Stimulated activated CD8-positive, alpha-beta memory T cell treated with anti-CD3 and anti-CD28 coated beads, Interleukin-12 subunit alpha, Interleukin-12 subunit beta, amount 100 ng/mL, for 1 hour (primary cell): ENCODE measurements at places on chromosomes 7 and 10.

GRCh38 chr7:47264021-47264651 lies 317.8 kb downstream of the TNS3 start:
- DNase-seq, result no peak

- no peak for DNase-seq
Observed at GRCh38 chr10:47336387-47337134, 11.6 kb upstream of the RBP3 start.

GRCh38 chr10:46992803-46993561 lies 81.8 kb downstream of the PTPN20 start:
- DNase-seq, result no peak

DNA sequence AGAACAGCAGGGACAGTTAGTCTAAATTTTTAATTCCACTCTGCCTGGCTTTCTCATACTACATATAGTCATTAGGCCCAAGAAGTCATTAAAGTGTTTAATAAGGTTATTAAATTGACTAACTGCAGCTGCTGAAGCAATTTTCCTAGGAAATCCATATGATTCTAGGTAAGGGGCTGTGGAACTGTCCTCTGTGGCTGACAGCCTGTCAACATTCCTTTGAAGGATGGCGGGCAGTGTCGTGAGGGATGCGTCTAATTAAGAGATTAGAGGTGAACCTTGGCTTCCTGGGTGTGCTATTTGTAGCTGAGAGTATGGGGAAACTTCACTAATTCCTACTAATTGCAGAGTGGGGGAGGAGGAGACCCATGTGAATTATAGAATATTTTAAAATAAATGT lies 64.6 kb downstream of the SNX10 start:
- no peak for DNase-seq

GRCh38 chr7:150949564-150949963 lies 28.6 kb downstream of the KCNH2 start:
- no peak for DNase-seq

GRCh38 chr7:46569133-46569465 lies 648.0 kb upstream of the IGFBP3 start:
- DNase-seq, result no peak

GRCh38 chr10:121637437-121637836 lies 39.2 kb upstream of the FGFR2 start:
- no peak for DNase-seq

- no peak for DNase-seq
Observed at GRCh38 chr10:70293169-70293843, 9.5 kb upstream of the NPFFR1 start.

DNA sequence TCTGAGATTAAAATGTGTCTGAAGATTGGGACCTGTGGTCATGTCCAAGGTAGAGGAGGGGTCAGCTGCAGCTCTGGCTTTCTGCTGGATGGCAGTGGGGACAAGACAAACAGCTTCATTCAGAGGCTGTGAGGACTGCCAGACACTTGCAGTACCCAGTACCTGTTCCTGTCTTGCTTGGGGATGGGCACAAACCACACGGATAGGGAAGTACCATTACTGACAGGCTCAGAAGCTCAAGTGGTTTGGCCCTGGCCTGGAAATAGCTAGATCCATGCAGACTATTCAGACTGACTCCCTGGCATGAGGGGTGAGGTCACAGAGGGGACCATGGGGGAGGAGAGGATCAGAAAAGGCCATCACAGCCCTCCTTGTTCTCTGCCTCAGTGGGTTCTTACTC lies 56.0 kb upstream of the COMTD1 start:
- no peak for DNase-seq

DNA sequence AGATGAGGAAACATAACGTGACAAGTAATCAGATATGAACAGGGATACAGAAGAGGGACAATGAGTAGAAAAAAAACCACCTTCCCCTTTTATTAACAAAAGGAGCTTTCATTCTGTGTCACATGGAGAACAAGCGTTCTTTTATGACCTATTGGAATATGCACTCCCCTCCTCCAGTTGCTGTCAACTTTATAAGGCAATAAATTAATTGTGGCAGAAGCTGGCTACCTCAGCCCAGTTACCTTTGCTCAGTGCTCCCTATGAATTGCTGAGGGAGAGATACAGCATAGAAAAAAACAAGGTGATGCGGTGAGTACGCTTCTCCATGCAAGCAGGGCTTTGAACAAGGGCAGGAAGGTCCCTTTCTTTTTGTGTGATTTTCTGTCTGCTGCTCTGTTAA lies at the start of gene MGAM2:
MGAM2 (plus strand) TSS at position 220 of the 400 bp plus-strand sequence. CDS start 5,156 bp downstream, outside the sequence.
- no peak for DNase-seq

DNA sequence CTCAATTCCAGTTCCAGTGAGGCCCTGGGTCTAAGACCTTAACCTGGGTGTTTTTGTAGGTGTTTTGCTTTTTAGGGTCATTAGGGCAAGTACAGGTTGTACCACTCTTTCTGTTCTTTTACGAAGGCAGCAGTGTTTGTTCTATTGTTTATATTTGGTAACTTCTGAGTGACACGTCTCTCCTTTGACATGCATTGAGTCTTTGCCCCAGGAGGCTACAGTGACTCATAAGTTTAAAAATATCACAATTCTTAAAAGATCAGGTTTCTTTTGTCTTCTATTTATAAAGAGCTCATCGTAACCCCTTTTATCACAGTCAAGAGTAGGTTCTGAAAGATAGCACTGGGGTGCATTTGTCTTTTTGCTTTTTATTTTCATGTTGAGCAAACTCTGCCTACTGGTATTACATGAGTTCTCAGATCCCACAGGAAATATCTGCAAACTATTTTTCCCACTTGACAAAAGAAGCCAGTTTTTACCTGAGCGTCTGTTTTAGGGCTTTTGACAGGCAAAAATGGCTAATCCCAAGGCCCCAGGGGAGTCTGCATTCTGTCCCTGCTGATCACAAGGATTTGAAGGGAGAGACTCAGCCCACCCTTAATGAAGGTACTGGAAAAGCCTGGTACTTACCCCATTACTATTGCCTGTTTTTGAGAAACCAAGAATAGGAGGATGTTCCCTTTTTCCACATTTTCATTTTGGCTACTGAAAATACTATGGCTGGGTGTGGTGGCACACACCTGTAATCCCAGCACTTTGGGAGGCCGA lies 7.9 kb downstream of the NUDT13 start:
- no peak for DNase-seq

DNA sequence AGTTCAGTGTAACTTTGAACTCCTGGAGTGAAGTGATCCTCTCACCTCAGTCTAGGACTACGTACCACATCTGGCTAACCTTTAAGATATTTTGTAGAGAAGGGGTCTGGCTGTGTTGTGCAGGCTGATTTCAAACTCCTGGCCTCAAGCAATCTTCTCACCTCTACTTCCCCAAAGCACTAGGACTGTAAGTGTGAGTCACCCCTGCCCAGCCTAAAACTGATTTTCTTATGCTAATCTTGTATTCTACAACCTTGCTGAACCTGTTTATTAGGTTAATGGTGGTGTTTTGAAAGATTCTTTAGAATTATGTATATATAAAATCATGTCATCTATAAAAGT lies 58.0 kb downstream of the LCOR start:
- no peak for DNase-seq

GRCh38 chr10:117092386-117092785 lies 45.7 kb downstream of the VAX1 start:
- DNase-seq, result no peak

GRCh38 chr7:127858091-127858914 lies 172.9 kb downstream of the LRRC4 start:
- DNase-seq, result no peak

- no peak for DNase-seq
Observed at GRCh38 chr10:76766682-76767081, 870.9 kb downstream of the KCNMA1 start.

- no peak for DNase-seq
Observed at GRCh38 chr10:44774676-44775401, 136.3 kb upstream of the TMEM72 start.

DNA sequence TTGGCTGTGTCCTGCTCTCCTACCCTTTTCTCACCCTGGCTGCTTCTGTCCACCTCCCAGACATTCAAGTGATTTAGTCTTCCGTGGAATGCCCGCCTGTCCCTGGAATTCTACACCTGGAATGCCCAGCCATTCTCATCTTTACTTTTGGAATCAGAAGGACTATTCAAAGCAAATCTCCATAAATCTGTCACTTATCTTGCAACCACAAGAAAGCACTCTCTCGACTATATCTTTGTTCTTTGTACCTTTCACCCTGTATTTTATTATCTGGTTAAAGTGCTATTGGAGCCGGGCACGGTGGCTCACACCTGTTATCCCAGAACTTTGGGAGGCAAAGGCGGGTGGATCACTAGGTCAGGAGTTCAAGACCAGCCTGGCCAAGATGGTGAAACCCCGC lies 79.3 kb upstream of the KMT2E start:
- DNase-seq, result no peak

- DNase-seq, result no peak
Observed at GRCh38 chr10:71921324-71922027, 42.7 kb upstream of the CHST3 start.

- DNase-seq, result no peak
Observed at GRCh38 chr10:83108565-83109333, 1030.6 kb upstream of the GHITM start.

GRCh38 chr10:122140941-122141623 lies 130.0 kb upstream of the BTBD16 start:
- no peak for DNase-seq

DNA sequence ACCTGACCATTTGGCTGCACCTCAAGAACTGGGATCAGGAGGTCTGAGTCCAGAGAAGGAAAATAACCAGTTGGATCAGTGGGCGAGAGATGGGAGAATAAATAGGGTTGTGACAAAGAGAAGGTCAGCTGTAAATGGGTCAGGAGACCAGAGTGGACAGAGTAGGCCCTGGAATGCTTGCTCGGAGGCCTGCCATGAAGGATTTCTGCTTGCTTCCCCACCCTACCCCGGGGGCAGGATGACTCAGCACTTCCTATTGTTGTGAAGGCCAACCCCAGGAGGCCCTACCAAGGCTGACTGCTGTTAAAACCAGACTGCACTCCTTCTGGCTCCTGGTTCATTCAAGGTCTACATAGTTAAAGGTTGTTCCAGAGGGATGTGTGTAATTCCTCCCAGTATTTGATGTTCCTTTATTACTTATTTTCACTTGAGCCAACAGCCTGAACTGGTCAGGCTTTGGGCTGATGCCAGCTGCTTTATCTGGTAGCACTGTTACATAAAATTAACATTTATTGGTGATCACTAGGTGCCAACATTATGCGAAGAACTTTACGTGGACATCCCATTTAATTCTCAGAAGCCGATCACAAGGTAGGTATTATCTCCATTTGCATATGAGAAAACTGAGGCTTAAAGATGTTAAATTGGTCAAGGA lies 27.3 kb upstream of the IFRD1 start:
- DNase-seq, result no peak

DNA sequence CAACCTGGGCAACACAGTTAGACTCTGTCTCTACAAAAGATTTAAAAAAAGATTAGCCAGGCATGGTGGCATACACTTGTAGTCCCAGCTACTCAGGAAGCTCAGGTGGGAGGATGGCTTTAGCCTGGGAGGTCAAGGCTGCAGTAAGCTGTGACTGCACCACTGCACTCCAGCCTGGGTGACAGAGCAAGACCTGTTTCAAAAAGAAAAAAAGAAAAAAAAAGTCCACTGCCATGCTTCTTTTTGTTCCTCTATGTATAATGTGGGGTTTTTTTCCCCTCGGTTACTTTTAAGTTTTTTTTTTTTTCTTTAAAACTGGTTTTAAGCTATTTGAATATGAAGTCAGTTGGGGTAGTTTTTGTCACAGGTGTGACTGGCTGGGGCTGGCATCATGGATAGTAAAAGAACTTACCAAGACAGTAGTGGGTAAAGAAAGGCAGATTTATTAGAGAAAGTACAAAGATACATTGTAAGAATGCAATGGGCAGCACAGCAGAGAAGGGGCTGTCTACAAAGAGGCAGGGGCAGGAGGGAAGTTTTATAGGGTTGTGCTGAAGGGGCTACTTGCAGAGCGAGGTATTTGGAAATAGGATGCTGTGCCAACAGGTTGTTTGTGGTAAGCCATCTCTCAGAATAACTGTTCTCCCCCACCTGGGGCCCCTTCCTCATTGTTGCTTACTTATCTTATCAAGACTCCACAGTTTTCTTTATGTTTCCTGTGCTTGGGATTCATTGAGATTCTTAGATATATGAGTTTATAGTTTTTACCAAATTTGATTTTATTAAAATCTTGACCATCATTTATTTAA lies 177.3 kb downstream of the PHTF2 start:
- DNase-seq, result no peak

GRCh38 chr7:112790586-112791003 lies 402 bp upstream of the TMEM168 start:
- DNase-seq, result no peak

- DNase-seq, result no peak
Observed at GRCh38 chr10:90999512-91000172, 78.8 kb upstream of the ANKRD1 start.

- DNase-seq, result no peak
Observed at GRCh38 chr10:90087197-90088023, 386.0 kb downstream of the KIF20B start.

DNA sequence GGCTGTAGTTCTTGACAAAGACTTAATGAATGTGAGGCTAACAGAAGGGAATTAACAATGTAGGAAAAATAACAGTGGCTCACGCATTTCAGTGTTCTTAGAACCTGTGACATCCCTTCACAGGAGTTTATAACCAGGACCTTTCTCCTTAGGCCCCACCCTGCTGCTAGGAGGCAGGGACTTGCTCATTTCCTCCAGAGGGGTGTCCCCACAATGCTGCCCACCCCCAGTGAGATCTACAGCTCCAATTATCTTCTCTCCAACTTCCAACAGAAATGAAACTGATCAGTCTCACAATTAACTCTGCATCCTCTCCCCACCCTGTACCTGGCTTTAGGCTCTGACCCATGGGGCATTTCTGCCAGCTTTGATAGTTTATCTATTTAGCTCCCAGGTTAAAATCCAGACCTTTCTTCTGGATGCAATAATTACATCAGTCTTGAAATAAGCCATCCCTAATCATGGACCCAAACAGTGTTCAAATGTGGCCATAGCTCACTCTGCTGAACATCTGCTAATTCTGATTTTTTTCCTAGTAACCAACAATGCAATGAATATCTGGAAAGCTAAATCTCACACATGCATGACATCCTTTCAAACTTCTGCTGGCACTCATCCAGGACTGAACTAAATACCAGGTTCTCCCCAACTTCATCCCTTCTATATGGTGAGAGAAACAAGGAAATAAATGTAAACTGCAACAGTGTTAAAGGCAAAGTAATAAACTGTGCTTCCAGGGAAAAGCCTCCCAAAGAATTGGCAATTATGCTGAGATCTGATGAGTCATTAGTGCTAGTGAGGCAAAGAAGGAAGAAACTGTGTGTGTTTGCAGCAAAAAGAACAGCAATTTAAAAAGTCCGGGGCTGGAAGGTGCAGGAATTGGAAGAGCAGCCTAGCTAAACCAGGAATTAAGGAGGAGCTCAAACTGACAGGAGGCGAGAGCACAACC lies 64.6 kb downstream of the HERPUD2 start:
- no peak for DNase-seq
